ENCODE measurements at places on chromosomes 3 and 15. TPM values are rescaled to one million over a fixed set of nuclear protein-coding genes. Genes with fewer than 3 reads are reported as not detected.

The IL17RD gene
- total RNA-seq, result 2.5 TPM

The FAM81A gene
- total RNA-seq, result 1.1 TPM

The CNTN3 gene
- total RNA-seq, result 2.3 TPM

The DNAH12 gene
- under 0.01 TPM for total RNA-seq

The RAB27A gene
- 19.6 TPM for total RNA-seq

The METTL6 gene
- 38.2 TPM for total RNA-seq

The SCAANT1 gene
- not detected for total RNA-seq

The IL20RB gene
- 0.40 TPM for total RNA-seq

Data from thoracic aorta endothelial cell (primary cell).